ENCODE measurements at places on chromosomes 7 and 10. TPM values are rescaled to one million over a fixed set of nuclear protein-coding genes. Genes with fewer than 3 reads are reported as not detected.
A peak's percentile ranks its signal among the peaks of the same experiment; 100 is the strongest.

DNA sequence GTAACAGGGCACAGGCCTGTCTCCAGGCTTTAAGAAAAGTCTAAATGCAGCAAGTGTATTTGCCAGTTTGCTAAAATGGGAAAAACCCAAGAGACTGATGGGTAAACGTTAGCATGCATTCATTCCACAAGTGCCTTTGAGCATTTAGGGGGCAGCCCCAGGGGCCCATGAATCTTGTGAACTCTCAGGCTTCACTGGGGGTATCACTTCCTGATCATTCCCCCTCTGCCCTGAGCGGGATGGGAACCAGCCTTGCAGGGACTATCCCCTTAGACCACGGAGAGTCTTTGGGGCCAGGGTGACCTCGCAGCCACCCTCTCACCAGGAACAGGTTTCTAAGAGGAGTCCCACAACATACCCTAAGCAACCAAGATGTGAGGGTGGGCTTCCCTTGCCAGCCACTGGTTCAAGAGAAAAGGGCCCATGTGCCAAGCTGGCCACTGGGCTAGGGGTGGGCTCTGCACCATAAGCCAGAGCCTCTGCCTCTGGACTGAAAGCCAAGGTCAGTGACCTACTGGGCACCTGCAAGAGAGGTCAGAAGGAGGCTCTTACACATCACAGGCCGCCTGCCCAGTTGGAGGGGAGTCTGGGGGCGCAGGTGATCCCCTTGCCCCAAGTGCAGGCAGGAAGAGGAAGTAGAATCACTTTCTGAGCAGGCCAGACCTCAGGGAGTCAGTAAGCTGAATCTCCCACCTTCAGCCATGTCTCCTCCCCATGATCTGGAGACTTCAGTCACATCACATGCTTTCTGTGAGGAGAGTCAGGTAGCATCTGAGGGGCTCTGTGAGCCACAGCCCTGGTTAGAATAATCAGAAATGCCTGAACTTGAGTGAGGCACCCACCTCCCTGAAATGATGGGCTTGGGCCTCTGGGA is 75.0 kb downstream of the C10orf105 start:
- DNase-seq = no peak

- no peak for DNase-seq
These were observed 870.2 kb downstream of the TYW1 start for GRCh38 chr7:67866812-67867211.

GRCh38 chr10:14349081-14349480 is 18.4 kb upstream of the FRMD4A start:
- no peak for DNase-seq

DNA sequence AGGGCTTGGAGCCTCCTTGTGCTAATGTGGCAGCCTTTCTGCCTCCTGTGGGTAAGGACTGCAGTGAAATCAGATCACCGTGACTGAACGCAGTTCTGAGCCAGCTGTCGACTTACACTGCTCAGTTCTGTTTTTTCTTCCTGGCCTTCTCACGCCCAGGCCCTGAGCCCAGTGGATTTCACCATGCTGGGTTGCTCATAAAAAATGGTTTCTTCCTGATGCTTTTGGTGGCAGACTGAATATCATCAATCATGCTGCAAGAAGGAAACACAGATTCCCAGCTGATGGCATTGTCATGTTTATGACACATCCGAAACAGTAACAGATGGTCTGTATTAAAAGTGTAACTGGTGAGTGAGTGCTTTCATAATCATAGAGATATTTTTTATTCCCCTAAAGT is 389.6 kb downstream of the GALNT17 start:
- DNase-seq = no peak

DNA sequence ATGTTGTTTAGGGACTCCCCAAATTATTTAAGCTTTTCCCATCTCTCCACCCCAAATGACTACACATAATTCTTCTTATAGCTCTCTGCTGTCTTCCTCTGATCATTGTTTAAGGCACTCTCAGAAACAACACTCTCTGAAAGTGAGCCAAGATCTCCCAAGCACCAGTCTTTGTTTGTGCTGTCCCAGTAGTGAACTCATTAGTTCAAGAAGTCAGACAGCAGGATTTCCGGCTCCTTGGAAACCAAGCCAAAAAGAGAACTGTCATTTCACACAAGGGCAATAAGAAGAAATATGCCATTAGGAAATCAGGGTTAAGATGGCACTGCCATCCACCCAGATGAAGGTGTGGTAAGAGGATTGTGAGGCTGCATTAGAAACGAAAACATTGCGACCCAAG is 83.1 kb downstream of the FZD1 start:
- DNase-seq = peak; percentile 15

DNA sequence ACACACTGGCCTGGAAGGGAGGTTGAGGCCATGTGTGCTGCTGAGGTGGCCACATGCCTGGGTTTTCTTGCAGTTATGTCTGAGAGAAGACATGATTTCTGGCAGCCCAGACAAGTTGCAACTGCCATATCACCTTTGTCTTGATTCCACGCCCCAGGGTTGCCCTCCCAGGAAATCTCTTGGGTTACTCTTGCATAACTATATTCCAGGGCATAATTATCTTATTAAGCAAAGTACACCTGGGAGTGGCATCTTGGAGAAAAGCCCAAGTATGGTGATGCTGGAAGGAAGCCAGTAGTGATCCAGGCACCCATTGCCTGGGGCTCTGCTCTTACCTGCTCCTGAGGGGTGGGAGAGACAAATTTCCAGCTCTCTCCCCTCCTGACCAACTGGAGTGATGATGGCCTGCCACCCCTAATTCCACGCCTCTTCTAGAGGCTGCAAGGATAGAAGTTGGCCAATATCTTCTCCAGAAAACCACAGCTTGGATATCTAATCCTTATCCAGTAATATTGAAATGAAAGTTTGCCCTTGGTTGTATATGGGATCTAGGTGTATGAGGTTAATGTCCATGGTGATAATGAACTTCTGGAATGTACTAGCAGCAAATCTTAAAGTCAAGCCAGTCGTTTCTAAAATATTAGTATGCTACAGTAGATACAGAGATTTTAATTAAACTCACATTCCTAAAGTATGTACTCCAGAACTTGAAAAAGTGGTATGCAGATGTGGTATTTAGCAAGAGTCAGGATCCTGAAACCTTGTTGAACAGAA is 5.0 kb downstream of the AKR1B10 start:
- DNase-seq = no peak

GRCh38 chr10:113187063-113187777 is 237.2 kb downstream of the TCF7L2 start:
- DNase-seq = peak; percentile 32

DNA sequence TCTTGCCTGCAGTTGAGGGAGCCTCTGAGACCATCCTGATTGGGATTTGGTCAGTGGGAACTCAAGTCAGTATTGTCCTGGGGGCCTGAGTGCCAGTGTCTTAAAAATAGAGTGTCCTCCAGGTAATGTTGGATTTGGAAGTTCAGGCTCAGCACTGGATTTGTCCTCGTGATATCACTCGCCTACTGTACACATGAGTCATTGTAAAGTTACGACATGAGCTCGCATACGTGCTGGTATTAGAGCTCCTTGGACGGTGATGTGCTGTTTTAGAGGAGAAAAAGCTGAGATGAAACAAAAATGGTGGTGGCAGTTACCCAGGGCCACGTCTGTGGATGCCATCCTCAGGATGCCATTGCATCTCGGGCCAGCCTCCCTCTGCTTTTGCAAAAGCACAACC is 78.2 kb downstream of the MGMT start:
- peak; percentile 5 for DNase-seq

DNA sequence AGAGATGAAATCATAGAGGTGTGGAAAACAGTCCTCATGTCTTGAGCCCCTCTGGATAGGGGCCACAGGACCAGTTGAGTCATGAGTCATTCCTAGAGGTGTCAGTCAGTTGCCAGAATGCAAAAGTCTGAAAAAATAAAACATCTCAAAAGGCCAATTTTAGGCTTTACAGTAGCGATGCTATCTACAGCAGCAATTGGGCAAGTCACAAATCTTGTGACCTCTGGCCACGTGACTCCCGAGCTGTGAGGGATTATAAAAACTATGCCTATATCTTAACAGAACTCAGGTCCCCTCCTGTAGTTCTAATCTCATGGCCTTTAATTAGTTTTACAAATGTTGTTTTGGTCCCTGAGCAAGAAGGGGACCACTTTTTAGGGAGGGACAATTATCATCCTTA is 15.6 kb upstream of the TAS2R41 start:
- no peak for DNase-seq

The FAM180A gene
- 2.5 TPM for total RNA-seq

The GNGT1 gene
- not detected for total RNA-seq

The SLC26A4 gene
- total RNA-seq = 0.65 TPM

The UTF1 gene
- not detected for total RNA-seq

The COBL gene
- not detected for total RNA-seq

The NRAP gene
- total RNA-seq = under 0.01 TPM

The CHST15 gene
- 5.6 TPM for total RNA-seq

Data from fibroblast of the aortic adventitia (primary cell).